ENCODE measurements at places on chromosomes 13 and 19. TPM values are rescaled to one million over a fixed set of nuclear protein-coding genes. Genes with fewer than 3 reads are reported as not detected.

DNA sequence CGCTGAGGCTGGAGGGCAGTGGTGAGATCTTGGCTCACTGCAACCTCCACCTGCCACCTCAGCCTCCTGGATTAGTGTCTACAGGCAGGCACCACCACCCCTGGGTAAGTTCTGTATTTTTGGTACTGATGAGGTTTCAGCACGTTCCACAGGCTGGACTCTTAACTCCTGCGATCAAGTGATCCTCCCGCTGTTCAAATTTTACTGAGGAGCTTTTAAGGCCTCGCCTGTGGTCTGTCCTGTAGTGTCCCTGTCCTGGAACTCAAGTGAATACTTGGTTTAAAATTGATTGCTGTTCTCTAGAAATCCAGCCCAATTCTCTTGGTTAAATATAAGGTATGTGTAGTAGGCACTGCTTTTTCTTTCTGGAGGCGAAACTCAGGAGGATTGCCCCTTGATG, 65.2 kb downstream of the DPRX start:
- no peaks in the 10 kb centered on the region for H3K36me3 ChIP-seq
- no peak overlapping the region for H3K27ac ChIP-seq
- H3K4me1 ChIP-seq: no peaks in the 10 kb centered on the region
- H3K4me3 ChIP-seq: no peak overlapping the region
- DNase-seq: no peak

- no peaks in the 10 kb centered on the region for H3K36me3 ChIP-seq
- no peaks in the 10 kb centered on the region for H3K4me1 ChIP-seq
- no peak overlapping the region for H3K27ac ChIP-seq
- no peak for DNase-seq
Measured at GRCh38 chr13:50200988-50201387, 185.7 kb downstream of the KCNRG start.

Gene ZNF93
- 6.8 TPM for polyA plus RNA-seq

DNA sequence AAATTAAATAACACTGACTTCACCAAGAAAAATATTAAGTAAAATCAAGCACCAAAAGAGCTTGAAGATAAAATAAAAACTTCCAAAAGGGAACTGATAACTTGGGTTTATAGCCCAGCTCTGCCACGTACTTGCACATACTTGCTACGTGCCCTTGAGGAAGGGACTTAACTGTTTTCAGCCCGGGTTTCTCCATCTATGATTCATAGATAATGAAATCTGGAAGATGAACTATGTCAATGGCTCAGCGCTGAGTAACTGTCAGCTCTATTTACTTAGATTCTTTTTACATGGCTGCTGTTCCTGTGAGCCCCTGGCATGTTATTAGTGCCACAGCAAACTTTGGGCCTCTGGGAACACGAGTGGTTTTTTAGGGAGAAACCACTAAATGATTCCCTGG, 9.6 kb upstream of the ZC3H13 start:
- no peaks in the 10 kb centered on the region for H3K27me3 ChIP-seq
- no peak overlapping the region for H3K4me3 ChIP-seq
- no peak overlapping the region for H3K27ac ChIP-seq
- DNase-seq: no peak
- H3K4me1 ChIP-seq: no peaks in the 10 kb centered on the region

GRCh38 chr13:27820524-27821482, 28.5 kb downstream of the GSX1 start:
- no peaks in the 10 kb centered on the region for H3K36me3 ChIP-seq
- DNase-seq: no peak
- no peak overlapping the region for H3K4me3 ChIP-seq
- no peak overlapping the region for H3K27ac ChIP-seq
- peaks cover 93% of the 10 kb centered on the region for H3K27me3 ChIP-seq

DNA sequence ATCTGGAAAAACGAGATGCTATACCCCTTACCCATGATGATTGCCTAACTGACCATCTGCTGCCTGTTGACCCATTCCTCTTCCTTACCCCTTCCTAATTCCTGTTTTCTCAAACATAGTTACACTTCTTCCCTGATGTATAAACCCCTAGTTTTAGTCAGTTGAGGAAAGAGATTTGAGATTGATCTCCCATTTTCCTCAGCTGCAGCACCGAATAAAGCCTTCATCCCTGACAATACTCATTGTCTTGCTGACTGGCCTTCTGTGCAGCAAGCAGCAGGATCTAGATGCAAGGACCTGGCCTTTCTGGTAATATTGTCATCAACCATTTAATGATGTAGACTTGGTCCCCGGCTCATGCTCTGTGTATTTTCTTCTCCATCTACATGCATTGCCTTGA, 999 bp upstream of the ZNF264 start:
- H3K36me3 ChIP-seq: peaks cover 18% of the 10 kb centered on the region
- no peak overlapping the region for H3K27ac ChIP-seq
- H3K27me3 ChIP-seq: no peaks in the 10 kb centered on the region
- no peaks in the 10 kb centered on the region for H3K4me1 ChIP-seq
- no peak for DNase-seq

- H3K4me1 ChIP-seq: no peaks in the 10 kb centered on the region
- no peaks in the 10 kb centered on the region for H3K27me3 ChIP-seq
Measured at GRCh38 chr13:107067381-107067780, 499.4 kb upstream of the ARGLU1 start.

DNA sequence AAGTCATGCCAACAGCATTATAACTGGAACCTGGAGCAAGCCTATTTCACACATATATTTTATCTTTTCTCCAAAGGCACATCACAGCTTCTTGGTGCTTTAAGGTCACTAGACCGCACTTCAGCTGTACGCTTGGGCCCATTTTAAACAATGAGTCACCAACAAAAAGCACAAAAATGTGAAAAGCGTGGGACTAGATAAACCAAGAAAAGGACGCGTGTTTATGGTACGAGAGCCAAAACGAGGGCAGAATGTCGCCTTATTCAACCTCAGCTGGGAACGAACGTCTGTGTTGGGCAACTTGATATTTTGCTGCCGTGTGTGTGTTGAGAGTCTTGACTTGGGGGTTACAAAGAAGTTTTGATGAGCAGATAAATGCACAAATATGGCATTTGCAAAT, 9.2 kb upstream of the EHD2 start:
- H3K27me3 ChIP-seq: peaks cover 2% of the 10 kb centered on the region
- no peak overlapping the region for H3K4me3 ChIP-seq
- no peak overlapping the region for H3K27ac ChIP-seq
- no peaks in the 10 kb centered on the region for H3K4me1 ChIP-seq
- no peak for DNase-seq
- H3K36me3 ChIP-seq: peaks cover 27% of the 10 kb centered on the region

DNA sequence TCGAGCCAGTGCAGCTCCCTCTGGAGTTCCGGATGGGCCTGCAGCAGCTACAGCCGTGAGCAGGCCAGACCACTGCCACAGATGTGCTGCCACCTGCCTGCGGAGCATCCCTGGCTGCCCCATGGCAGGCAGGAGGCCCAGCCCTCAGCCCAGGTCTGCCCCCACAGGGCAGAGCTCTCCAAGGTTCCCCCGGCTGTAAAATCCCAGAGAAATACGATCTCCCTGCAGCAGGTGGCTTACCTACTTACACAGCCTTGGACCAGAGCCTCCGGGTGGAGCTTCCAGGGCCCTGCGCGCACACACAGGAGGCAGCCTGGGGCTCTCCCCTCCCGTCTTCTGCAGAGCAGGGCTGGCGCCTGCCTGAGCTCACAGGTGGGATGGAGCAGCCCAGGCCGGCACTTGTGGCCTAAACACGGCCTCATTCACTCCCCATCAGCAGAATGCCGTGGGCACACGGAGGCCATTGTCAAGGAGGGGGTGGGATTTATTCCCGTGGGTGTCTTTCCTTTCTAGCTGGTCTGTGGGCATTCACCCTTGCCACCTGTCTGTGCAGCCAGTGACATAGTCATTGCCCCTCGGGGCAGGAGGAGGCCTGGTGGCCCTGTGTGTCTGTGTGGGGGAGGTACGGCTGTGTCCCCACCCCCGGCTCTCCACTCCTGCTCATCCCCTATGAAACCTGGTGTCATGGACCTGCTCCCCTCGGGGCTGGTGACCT, 118.0 kb downstream of the KDM4B start:
- H3K4me1 ChIP-seq: peaks cover under 1% of the 10 kb centered on the region
- no peak overlapping the region for H3K27ac ChIP-seq
- peaks cover 39% of the 10 kb centered on the region for H3K36me3 ChIP-seq

Gene UPK1A
- polyA plus RNA-seq: 0.04 TPM

Gene CRX
- polyA plus RNA-seq: 0.09 TPM

- no peak for DNase-seq
- peaks cover 15% of the 10 kb centered on the region for H3K4me1 ChIP-seq
- no peaks in the 10 kb centered on the region for H3K36me3 ChIP-seq
- no peak overlapping the region for H3K4me3 ChIP-seq
Measured at GRCh38 chr19:12984143-12984627, 11.1 kb upstream of the NFIX start.

Gene ZSCAN4
- polyA plus RNA-seq: 0.25 TPM

Gene CALR3
- 0.04 TPM for polyA plus RNA-seq

DNA sequence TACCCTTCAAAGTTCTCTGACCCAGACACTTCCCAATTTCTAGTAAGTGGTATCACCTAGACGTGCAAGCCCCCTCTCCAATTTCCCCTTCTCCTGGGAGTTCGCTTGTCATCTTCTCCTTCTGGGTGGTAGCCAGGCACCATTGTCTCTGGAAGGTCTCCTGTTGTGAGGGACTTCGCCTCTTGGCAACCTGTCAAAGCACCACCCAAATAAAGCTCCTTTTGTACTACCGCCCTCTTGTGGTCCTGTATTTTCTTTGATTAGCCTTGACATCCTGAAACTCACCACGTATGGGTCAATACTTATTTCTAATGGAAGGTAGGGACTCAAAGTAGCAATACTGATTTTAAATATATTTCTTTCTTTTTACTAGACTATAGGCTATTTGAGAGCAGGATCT, 8.2 kb downstream of the GPC5 start:
- DNase-seq: no peak
- no peaks in the 10 kb centered on the region for H3K4me1 ChIP-seq
- H3K4me3 ChIP-seq: no peak overlapping the region
- peaks cover 7% of the 10 kb centered on the region for H3K27me3 ChIP-seq
- H3K36me3 ChIP-seq: no peaks in the 10 kb centered on the region

- H3K27me3 ChIP-seq: peaks cover 6% of the 10 kb centered on the region
- H3K4me1 ChIP-seq: no peaks in the 10 kb centered on the region
- no peak for DNase-seq
- H3K36me3 ChIP-seq: no peaks in the 10 kb centered on the region
- no peak overlapping the region for H3K27ac ChIP-seq
- H3K4me3 ChIP-seq: no peak overlapping the region
Measured at GRCh38 chr19:51136851-51137551, 5.1 kb upstream of the SIGLEC7 start.

Measured in large intestine (tissue), 12 donors.